OCI-LY7 (cell line): ENCODE measurements at places on chromosomes 5 and 9.

DNA sequence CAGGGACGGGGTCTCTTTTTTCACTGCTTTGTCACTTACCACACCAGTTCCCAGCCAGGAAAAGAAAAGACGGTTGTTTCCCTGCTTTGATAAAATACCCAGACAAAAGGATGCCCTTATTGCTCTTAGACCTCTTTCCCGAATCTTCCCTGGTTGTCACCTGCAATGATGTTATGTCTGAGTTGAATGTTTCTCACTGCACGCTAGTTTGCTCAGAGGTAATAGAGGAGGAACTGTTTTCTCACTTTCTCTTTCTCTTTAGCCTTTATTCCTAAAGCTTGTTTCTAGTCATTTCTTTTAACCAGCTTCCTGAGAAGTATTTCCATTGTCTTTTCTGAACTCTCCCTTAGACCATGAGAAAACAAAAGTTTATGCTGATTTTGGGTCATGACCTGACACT is 32.9 kb downstream of the ACER2 start:
- DNase-seq = peak; percentile 10

DNA sequence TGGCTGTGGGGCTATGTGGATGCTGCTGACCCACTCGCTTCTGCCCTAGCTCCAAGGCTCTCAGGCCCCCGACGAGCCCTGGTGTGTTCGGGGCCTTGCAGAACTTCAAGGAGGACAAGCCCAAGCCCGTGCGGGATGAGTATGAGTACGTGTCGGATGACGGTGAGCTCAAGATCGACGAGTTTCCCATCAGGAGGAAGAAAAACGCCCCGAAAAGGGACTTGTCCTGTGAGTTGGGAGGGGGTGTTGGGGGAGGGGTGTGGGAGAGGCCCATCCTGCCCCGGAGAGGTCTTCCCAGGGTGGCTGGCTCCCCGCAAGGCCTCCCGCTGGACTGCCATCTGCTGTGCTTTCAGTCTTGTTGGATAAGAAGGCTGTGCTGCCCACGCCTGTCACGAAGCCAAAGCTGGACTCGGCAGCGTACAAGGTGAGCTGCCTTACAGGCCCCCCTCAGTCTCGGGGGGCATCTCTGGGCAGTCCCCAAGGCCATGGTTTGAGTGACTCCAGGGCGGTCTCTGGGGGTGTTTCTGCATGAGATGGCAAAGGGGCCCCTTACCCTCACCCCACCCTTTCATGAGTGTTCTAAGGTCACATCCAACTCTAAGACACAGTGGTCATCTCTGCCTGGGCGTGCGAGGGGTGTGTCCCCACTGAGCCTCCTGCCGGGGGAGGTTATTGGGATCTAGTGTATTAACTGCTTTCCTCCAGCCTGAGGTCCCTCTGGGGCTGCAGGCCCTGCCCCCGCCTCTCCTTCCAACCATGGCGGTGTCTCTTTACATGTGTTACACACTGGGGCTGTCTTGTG is 89.5 kb downstream of the PHF2 start:
- DNase-seq = no peak

GRCh38 chr5:10493884-10494283 is 52.2 kb downstream of the ROPN1L start:
- peak; percentile 11 for DNase-seq

GRCh38 chr9:23581931-23582330 is 244.1 kb downstream of the ELAVL2 start:
- DNase-seq = no peak

GRCh38 chr9:131942146-131942720 is 137.4 kb downstream of the MED27 start:
- DNase-seq = no peak

DNA sequence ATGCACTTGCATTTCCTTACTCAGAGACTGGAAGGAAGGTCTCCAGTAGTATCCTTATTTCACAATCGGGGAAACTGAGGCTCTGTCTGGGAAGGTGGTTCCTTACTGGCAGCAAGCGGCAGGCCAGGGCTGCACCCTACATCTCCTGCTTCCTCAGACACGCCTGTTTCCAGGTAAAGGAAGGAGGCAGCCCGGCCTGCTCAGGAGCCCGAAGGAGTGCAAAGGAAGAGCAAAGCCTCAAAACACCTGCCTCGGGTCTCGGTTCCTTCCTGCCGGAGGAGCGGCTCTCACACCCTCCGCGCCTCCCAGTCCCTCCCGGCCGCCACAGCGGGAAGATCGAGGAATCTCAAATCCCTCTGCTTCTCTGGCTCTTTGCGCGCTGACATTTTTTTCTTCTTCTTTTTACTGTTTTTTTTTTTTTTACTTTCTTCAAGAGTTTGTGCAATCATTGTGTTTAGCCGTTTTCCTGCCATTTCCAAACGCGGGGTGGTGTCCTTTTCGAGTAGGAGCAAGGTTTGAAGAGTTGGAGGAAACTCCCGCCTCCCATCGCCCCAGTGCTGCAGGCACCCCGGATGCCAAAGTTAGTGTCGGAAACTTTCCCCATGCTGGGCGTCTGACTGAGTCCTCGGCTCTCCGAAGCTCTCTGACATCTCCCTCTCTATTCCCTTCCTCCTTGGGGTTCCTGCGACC is 1.0 kb downstream of the GGTA1 start:
- DNase-seq = peak; percentile 13

GRCh38 chr9:75812141-75812540 is 78.3 kb upstream of the PCSK5 start:
- no peak for DNase-seq

DNA sequence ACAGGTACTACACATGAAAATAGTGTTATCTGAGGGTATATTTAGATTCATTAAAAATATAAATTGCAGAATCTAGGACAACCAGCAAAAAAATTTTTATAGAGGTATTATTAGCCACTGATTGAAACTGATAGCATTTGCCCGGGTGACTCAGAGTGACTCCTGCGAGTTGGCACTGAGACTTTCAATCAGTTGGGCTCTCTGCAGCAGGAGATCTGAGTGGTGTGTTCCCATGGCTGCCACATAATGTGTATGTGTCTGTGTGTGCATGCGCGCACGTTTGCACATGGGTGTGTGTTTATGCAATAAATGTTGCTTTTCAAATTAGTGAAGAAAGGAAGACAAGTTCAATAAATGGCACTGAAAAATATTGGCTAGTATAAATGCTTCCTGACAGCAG is 100.1 kb upstream of the MRPS30 start:
- no peak for DNase-seq

- no peak for DNase-seq
Observed at GRCh38 chr5:146461319-146461718, 14.2 kb downstream of the TCERG1 start.

GRCh38 chr5:120326651-120327050 is 137.4 kb upstream of the PRR16 start:
- DNase-seq = no peak

GRCh38 chr9:123695386-123695785 is 234.5 kb downstream of the DENND1A start:
- no peak for DNase-seq

DNA sequence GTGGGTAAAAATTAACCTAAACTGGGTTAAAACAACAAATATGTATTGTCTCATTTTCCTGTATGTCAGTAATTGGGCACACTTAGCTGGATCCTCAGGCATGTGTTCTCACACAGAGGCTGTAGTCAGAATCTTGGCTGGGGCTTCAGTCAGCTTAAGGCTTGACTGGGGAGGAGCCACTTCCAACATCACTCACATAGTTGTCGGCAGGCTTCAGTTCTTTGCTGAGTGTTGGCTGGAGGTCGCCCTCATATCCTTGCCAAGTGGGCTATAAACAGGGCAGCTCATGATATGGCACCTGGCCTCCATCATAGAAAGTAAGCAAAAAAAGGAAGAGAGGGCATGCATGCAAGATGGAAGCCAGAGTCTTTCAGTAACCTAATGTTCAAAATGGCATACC is 173.0 kb downstream of the GIN1 start:
- no peak for DNase-seq

DNA sequence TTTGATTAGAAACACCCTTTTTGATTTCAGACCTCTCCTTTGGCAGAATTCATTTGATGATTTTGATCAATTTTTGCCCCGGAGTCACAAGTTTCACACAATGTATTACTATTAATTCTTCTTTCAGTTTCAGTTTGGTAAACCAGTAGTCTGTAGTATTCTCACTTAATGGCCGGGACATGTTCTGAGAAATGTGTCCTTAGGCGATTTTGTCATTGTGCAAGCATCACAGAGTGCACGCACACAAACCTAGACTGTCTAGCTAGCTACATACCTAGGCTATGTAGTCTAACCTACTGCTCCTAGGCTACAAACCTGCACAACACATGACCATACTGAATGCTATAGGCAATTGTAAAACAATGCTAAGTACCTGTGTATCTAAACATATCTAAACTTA is 662.5 kb downstream of the IRX1 start:
- no peak for DNase-seq

DNA sequence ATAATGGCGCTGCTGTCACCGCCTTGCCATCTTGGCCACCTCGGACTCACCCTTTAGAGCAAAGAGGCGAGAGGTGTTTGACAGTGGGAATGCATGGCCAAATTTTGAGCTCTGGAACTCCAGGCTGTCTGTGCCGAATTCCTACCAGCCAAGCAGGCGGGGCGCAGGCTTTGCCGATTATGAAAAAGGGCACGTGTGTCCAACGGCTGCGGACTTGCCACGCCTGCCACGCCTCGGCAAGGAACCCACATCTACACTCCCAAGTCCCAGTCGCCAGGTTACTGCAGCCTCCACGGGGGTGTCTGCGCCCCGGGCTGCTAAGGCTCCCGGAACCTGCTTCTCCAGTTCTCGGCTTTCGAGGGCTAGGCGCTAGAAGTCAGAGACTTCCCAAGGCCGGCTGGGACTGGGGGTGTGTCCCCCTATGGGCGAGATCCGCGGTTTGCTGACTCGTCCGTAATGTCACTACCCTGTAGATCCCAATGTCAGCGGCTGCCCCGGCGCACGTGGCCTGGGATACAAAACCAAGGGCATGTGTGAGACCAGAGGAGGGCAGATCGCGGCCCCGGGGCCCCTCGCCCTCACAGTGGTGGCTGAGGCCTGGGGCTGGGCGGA is 2.8 kb downstream of the NPR3 start:
- DNase-seq = no peak

GRCh38 chr5:142204219-142204618 is 95.6 kb downstream of the NDFIP1 start:
- DNase-seq = no peak

DNA sequence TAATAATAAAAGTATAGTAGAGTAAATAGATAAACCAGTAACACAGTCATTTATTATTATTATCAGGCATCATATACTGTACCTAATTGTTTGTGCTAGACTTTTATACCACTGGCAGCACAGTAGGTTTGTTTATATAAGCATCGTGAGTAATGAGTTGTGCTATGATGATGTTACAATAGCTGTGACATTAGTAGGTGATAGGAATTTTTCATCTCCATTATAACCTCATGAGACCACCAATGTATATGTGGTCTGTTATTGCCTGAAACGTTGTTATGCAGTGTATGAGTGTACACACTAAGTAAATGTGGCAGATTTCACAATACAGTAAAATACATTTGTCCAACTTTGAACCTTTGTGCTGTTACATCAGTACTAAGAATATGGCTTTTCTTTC is 72.7 kb upstream of the SPATA31D4 start:
- no peak for DNase-seq
